ENCODE measurements at places on chromosomes 5 and 9.

DNA sequence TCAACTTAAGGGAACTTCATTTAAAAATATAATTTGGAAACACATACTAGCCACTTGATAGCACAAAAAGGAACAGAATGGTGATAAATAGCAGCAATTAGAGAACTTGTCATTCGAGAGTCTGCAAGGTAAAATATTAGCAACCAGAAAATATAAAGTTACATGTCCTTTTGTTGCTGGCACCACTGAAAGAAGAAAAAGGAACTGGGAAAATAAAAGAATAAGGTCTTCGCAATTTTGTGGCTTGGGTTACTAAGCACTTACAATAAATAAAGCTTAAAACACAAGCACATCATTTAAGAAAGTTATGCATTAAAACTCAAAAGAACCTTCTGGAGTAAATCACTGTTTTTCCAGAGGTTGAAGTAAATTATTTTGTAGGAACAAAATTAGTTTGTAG lies 149.9 kb upstream of the FBN2 start:
- no peak for DNase-seq

- DNase-seq, result no peak
Observed at GRCh38 chr9:109264877-109265587, 55.8 kb downstream of the EPB41L4B start.

- no peak for DNase-seq
Observed at GRCh38 chr9:132027752-132028663, 51.7 kb downstream of the MED27 start.

DNA sequence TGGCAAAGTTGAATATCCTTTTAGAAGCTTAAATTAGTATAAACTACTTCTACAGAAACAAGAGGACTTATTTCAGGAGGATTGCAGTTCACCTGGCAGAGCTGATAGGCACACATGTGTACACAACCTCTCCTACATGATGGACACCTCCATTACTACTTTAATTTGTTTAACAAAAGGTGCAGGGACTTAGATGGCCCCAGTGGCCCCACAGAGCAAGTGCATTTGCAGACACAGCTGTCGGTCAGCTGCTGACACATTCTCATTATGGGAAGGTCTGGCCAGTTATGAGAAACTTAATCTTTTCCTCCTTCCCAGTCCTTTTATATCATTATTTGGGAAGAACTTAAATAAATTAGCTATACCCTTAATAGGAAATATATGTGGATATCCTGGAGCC lies 28.3 kb downstream of the TDRD7 start:
- DNase-seq, result no peak

DNA sequence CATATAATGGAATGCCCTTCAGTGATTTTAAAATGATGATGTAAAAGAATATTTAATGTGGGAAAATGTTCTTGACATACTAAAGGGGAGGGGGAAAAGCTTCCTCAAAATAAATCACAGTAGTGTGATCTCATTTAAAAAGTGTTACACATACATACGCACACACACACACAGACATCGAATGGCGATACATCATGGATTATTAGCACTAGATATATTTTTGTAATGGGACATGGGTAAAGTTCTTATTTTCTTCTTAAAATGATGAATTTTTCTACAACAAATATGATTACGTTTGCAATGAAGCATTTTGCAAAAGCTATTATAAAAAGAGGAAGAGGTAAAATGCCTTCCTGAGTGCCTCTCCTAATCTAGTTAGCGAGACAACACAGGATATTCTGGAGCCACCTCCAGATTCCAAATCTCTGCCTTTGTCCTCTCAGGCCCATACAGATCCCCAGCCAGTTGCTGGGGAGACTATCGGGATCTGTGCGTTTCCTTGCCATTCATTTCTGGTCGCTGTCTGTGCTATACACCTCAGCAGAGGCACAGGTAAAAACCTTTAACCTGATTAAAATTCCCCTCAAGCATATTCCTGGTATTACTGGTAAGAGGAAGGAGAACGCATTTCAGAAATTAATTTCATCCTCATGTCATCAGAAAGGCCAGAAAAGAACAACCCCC lies 69.6 kb downstream of the SLC28A3 start:
- no peak for DNase-seq

GRCh38 chr9:109139851-109140250 lies 20.1 kb upstream of the TMEM245 start:
- DNase-seq, result no peak

DNA sequence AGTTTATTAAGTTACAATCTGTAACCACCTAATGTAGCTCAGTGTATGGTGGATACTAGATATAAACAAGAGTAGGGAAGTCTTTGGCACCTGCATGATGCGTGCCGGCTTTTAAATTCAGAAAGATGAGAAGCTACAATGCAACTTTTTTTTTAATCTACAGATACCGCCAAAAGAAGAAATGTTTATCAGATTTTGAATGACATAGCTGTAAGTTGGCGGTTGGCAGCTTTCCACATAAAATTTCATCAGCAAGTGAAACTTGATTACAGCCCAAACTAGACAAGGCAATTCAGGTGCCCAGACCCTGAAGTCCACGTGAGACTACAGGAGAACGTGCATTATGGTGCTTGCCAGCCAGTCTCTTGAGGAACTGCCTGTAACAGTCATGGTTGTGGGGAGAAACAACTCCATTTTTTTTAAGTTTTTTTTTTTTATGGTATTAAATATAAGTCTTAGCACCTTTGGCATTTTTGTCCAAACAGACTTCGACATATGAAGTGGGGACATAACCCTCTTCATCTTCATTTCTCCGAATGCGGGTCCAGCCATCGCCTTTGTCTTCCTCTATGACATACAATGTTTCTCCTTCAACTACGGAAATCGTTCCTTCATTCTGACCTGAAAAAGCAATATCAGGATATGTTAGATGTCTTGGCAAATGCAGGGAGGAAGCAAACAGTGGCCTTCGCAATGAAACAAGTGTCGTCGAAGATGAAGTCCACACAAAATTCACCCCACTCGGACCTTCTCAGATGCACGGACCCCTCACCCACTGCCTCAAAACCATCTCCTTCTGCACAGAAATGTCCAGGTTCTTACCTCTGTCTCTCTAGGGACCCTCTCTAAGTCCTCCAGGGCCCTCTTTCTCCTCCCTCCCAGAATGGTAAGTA lies 60.4 kb downstream of the USP20 start:
- no peak for DNase-seq
